ENCODE measurements at places on chromosomes 4 and X.
A peak's percentile ranks its signal among the peaks of the same experiment; 100 is the strongest.

- DNase-seq = no peak
These were observed 639 bp upstream of the SORCS2 start for GRCh38 chr4:7191546-7192251.

DNA sequence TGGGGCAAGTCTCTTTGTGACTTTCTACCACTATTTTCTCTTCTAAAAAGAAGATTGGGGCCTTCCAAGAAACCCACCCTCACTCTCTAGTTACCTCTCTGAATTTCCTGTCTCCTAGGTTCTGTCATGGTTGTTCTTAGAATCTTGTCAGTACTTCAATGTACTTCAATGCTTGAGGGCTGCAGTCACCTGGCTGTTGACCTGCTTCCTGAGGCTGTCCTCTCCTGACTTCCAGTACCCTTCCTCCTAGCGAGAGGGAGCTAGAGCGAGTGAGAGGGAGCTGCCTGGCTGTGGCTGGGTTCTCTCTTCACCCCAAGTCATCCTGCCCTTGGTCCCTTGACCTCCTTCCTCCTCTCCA lies 17.7 kb downstream of the CD99L2 start:
- no peaks in the 10 kb centered on the region for H3K27me3 ChIP-seq
- DNase-seq = no peak
- no peak overlapping the region for H3K4me3 ChIP-seq
- no peaks in the 10 kb centered on the region for H3K36me3 ChIP-seq

GRCh38 chr4:142840516-142841123 lies 5.5 kb downstream of the INPP4B start:
- H3K27ac ChIP-seq = no peak overlapping the region
- H3K27me3 ChIP-seq = no peaks in the 10 kb centered on the region
- no peak overlapping the region for H3K4me3 ChIP-seq
- no peak for DNase-seq

DNA sequence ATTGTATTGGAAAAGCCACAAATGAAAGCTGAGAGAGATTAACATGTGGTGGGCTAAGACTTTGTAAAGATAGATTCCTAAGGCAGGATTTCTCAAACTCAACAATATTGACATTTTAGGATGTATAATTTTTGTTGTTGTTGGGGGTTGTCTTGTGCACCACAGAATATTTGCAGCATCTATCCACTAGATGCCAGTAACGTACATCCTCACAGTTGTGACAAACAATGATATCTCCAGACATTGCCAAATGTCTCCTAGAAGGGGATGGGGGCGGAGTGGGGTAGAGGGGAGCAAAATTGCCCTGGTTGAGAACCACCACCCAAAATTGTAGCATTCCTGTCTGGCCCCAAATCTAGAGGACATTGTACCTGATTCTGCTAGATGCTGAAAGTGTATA lies 14.7 kb upstream of the CBR4 start:
- no peak overlapping the region for H3K27ac ChIP-seq
- no peak for DNase-seq
- H3K4me1 ChIP-seq = no peaks in the 10 kb centered on the region
- H3K27me3 ChIP-seq = peaks cover 4% of the 10 kb centered on the region

- H3K4me3 ChIP-seq = no peak overlapping the region
- no peaks in the 10 kb centered on the region for H3K36me3 ChIP-seq
- H3K4me1 ChIP-seq = no peaks in the 10 kb centered on the region
- DNase-seq = no peak
These were observed 909.6 kb upstream of the NDST4 start for GRCh38 chr4:116023049-116023448.

DNA sequence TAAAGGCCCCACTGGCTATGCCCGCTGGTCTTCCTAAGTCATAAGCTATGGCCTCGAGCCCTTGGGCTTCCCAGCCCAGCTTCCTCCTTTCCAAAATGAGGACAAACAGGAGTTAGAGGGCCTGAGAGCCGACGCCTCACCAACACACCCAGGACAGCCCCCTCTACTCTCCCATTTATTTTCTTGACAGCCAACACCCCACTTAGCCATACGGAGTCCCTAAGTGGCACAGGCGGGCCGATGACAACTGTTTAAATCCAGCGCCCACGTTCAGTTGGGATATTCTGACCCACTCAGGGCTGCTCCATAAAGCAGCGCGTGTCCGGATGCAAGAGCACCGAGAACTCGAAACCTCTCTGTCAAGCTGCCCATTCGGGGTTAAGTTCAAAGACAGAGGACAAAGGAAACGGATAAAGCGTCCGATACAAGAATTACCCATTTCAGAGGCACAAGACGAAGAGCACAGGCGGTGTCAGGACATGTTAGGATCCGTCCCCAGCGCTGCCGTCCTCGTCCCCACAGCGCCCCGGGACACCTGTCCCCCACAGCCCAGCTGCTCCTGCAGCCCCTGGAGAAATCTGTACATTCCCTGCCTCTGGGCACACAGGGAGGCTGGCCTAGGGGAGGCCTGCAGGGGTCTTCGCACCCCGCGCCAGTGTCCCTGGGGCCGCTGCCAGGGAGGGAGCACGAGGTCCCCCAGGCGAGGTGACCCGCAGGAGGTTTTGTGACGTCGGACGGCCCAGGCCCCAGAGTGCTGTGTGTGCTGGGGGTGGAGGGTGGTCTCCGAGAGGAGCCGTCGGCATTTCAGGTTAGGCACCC lies 1.2 kb downstream of the PRKX start:
- no peaks in the 10 kb centered on the region for H3K27me3 ChIP-seq
- peaks cover 10% of the 10 kb centered on the region for H3K36me3 ChIP-seq
- H3K4me3 ChIP-seq = peak overlapping the region; percentile 74
- peak overlapping the region; percentile 78 for H3K27ac ChIP-seq

GRCh38 chrX:22660756-22661155 lies 339.0 kb upstream of the DDX53 start:
- H3K4me3 ChIP-seq = no peak overlapping the region
- DNase-seq = no peak
- no peaks in the 10 kb centered on the region for H3K4me1 ChIP-seq
- H3K27me3 ChIP-seq = no peaks in the 10 kb centered on the region

DNA sequence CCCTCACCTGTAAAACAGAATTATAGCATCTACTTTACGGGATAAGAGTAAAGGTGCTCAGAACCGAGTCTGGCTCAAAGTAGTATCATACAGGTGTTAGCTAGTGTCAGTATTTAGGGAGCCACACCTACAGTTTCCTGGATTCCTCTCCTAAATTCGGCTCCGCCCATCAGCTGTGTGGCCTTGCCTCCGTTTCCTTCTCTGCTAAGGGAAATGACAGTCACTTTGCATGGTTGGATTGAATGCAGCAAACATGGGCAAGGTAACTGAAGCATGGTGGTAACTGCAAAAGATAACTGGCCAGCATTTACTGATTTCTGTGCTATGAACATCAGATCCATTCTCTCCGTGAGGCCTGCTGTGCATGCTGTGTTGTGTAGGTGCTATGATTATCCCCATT lies 2.8 kb downstream of the PPP1R3F start:
- 0 out of 3 replicates have a peak, but pooled peaks cover 3% of the 10 kb centered on the region for H3K36me3 ChIP-seq
- no peak overlapping the region for H3K4me3 ChIP-seq
- DNase-seq = no peak
- peaks cover 31% of the 10 kb centered on the region for H3K4me1 ChIP-seq
- no peaks in the 10 kb centered on the region for H3K27me3 ChIP-seq
- H3K27ac ChIP-seq = no peak overlapping the region
